ENCODE measurements at places on chromosomes 7 and 10.

DNA sequence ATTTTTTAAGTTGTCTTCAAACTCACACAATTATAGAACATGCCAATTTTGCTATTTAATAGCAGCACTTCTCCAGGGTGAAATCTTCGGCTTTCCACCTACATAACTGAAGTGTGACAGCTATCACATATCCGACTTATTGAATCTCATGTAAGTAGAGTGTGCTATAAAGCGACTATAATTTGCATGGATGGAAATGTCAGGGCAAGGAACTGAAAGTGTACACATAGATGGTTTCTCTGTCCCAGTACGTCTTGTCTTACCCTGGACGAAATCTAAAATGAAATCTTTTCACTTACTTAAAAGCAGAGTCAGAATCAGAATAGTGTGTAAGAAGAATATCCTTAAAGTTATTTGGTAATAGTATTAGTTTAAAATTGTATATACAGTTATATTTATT, 132.3 kb downstream of the THSD7A start:
- no peak for DNase-seq

DNA sequence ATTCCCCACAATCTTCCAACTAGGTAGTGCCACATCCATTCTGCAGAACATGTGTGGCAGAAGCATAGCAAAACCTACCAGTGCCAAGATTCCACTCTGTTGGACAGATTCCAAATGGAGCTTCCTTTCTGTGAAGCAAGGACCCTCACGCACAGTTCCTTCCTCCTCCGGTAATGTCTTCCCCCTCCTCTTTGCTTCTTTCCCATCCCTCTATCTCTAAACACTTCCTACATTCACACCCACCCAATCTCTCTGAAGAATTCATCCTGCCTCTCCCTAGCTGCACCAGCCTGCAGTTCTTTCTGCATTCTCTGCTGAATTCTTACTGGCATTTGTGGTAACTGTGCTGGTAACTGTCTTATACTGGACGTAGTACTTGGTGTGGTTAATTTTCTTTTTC, 124.9 kb downstream of the RNLS start:
- no peak for DNase-seq

DNA sequence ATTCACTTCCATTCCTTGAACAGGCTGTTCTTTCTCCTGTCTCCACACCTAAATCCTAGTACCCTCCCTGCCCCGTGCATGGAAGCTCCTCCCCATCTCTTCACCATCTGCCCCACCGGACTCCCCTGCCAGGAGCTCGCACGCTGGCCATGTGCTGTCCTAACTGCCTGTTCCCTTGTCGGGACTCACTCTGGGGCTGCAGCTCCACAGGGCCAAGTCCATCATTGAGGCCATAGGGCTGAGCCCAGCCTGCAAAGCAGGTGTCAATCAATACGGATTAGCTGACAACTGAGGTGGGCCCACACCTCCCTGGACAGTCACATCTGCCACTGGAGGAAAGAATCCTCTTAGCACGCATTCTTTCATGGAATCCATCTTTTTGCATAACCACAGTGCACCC, 41.4 kb upstream of the DMBT1 start:
- DNase-seq: no peak

- DNase-seq: no peak
These were observed 283.8 kb downstream of the GATA3 start for GRCh38 chr10:8338177-8338766.

DNA sequence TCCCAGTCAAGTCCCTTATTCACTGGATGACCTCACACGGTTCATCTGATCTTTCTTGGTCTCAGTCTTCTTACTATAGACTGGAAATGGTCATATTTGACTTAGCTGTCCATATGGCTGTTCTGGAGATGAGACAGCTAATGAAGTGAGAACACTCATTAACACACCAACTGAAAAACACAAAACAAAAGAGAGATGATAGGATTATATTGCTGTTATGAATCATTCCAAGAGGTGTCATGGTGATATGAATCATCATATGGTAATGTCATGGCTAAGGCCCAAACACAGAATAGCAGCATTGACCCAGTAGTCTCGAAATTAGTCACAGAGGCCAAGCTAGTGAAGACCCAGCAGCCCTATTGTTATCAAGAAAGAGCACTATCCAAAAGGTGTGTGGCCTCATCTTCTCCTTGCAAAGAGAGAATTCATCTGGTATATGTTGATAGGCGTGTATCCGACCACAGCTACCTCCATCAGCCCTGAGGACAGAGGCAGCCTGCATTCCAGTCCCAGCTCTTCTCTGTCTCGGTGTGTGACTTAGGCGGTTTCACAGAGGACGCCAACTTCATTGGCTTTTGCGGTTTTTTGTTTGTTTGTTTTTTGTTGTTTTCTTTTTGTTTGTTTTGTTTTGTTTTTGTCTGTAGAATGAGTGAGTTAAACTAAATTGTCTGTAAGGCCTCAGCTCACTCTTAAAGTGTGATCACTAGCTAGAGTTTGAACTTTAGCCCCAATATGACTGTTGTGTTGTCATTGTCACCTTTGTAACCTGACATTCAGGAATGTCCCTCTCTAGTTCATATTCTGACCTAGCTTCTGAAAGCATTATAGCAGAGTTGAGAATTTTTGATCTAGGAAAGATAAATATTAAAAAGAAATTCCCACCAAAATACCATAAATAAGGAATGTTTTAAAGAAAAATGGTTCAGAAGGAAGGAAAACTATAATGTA, 97.4 kb upstream of the PDCD4 start:
- DNase-seq: no peak

DNA sequence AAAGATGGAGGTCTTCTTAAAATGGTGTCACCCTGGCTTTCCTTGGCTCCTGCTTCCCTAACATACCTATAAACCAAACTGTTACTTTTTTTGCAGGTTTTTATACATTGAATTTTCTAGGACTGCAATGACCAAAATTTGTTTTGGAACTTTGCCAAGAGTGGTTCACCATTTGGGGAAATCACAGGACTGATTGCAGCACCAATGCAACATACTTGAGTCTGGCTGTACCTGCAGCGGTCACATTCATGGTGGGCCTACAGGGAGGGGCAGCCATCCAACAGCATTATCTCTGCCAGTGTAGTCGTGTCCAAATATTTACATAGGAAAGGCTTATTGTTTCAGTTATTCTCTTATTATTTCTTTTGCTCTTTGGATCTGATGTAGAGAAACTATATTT, 69.0 kb downstream of the HACD1 start:
- DNase-seq: no peak

DNA sequence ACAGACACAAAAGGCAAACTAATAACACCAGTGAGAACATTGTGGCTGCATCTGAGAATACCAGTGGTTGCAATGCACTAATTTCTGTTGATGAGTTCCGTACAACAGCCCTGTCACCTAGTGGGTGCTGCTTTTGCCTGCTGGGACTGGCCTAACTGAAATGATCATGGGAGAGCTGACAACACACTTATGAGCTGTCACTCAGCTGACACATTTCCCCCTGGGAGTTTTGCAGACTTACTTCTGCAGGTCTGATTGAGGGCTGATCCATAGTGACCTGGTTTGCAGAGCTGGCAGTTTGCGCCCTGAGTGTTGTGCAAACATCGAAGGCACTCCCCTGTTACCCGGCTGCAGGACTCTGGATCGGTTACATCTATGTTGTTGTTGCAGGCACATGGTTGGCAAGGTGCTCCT, 60.6 kb upstream of the LAMB1 start:
- DNase-seq: no peak

Measured in frontal cortex (tissue), 4 donors.